Hematopoietic multipotent progenitor cell (in vitro differentiated cells): ENCODE measurements at places on chromosomes 16 and 17.
A peak's percentile ranks its signal among the peaks of the same experiment; 100 is the strongest.

- peak; percentile 21 for DNase-seq
Observed at GRCh38 chr17:21214777-21215541, 998 bp upstream of the TMEM11 start.

DNA sequence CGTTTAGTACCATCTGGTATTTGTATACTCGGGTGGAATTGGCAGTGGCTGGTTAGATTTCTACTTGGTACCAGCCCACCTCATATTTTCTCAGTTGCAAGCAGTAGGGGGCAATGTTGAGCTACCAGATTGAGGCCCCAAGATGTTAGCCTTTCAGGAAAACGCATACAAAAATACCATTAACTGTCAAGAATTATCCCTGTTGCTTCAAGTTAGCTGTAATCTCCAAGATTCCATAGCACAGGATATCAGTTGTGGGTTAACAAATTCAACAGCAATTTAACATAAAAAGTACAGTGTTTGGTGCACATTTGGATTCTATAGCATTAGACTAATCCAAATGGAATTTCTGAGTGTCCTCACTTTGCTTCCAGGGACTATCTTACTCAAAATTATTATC is 188.2 kb downstream of the FTO start:
- DNase-seq, result peak; percentile 70

- no peak for DNase-seq
Observed at GRCh38 chr17:56979091-56979480, 1.2 kb downstream of the SCPEP1 start.

- DNase-seq, result no peak
Observed at GRCh38 chr17:53626286-53626685, 196.4 kb upstream of the KIF2B start.

GRCh38 chr17:19946921-19947320 is 30.7 kb downstream of the AKAP10 start:
- no peak for DNase-seq

DNA sequence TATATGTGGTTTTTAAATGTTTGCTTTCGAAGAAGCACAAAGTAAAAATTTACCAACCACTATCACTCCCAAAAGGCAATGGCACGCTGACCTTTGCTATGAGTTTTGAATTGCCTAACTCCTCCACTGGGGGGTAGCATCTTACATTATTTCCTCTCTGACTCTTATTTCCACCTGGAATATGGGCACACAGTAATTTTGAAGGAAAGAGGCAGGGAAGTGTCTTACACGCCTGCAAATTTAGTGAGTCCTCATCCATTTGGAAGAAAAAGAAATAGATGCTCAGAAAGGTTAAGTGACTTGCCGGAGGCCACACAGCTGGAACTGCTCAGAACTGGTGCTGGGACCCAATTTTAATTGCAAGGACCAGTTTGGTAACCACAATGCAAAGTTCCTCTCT is 29.9 kb upstream of the IRX6 start:
- no peak for DNase-seq

GRCh38 chr17:45394091-45394490 is 38.6 kb downstream of the ARHGAP27 start:
- DNase-seq, result no peak

DNA sequence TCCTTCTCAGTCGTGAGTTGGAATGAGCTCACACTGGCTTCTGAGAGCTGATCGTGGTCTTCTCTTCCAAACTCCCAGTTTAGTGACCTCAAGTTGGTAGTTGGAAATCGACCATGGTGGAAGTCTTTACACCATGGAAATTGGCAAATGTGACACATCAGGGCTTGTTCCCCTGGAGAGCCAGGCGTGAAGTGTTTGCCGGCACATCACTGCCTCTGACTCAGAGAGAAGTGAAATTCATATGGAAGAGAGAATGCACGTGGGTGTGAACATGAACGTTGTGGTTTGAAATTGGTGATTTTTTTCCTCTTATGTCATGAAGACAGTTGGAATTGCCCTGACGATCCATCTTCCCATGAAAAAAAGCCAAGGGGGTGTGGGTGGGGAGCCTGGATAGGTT is 47.4 kb downstream of the AXIN2 start:
- no peak for DNase-seq

DNA sequence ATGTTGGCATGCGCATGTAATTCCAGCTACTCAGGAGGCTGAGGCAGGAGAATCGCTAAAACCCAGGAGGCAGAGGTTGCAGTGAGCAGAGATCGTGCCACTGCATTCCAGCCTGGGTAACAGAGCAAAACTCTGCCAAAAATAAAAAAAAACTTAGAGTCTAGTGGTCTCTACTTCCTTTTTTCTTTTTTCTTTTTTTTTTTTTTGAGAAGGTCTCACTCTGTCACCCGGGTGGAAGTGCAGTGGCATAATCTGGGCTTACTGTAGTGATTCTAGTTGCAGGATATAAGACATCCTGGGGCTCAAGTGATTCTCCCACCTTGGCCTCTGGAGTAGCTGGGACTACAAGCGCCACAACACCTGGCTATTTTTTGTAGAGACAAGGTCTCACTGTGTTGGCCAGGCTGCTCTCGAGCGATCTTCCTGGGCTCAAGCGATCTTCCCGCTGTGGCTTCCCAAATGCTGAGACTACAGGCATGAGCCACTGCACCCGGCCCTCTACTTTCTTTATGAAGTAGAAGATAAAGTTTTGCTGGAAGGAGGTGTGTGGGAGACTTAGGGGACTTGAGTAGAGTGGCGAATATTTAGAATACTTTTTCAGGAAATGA is 47.9 kb upstream of the TAOK1 start:
- no peak for DNase-seq

DNA sequence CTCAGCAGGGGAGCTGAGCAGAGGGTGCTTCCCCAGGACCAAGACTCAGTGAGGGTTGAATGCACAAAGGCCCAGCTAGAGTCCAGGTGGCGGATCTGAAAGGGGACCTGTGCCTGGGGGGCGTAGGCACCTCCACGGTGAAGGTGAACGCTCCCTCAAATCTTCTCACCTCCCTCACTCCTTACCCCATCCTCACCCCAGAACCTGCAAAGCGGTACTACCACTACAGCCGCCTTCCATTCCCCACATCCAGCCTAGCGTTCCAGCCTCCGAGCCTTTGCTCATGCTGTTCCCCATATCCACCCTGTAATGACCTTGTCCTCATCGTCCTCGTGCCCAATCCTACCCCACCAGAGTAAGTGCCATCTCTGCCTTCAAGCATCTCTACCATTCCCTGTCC is 30.6 kb downstream of the TRPV3 start:
- no peak for DNase-seq

DNA sequence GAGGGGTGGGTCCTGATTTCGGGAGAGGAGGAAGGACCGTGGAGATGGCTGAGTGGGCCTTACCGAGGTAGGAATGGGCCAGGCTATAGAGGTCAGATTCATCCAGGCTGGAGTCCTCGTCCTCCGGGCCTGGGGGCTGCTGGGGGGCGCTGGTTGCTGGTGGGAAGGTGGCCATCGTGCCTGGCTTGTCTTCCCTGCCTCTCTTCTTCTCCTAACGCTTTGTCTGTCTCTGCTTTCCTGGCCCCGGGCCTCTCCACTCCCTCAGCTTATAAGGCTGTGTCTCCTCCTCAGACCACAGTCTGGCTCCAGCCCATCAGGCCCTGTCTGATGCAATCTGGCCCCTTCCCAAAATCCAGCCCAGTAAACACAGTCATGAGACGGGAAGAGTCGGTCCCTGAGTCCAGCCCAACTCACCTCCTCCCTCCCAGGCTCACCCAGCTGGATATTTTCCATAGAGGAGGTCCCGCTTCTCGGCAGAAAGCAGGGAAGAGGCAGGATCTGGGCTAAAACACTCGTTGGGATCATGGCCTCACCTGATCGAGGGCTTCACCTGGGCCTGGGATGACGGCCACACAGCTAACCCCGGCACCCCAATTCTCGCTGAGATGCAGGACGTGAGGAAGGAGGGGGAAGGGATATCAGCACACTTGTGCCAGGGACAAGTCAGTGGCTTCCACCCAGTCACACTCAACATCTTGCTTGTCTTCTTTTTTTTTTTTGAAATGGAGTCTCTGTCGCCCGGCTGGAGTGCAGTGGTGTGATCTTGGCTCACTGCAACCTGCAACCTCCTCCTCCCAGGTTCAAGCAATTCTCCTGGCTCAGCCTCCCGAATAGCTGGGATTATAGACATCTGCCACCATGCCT is at the start of gene NUPR1:
TSS of gene NUPR1 (minus strand) at position 242 of the 864 bp plus-strand sequence. CDS start at position 175, 67 bp downstream.
- no peak for DNase-seq
